Activated CD8-positive, alpha-beta memory T cell treated with anti-CD3 and anti-CD28 coated beads for 36 hours (primary cell): ENCODE measurements at places on chromosomes 1 and 21. TPM values are rescaled to one million over a fixed set of nuclear protein-coding genes. Genes with fewer than 3 reads are reported as not detected.

Gene SPRR2A
- not detected for total RNA-seq

Gene PPP1R15B
- total RNA-seq = 72.8 TPM

Gene FCRL1
- not detected for total RNA-seq

Gene SLC1A7
- not detected for total RNA-seq

Gene NPPB
- not detected for total RNA-seq

Gene OR2T33
- not detected for total RNA-seq

Gene UBXN11
- total RNA-seq = 27.6 TPM

Gene SEC16B
- not detected for total RNA-seq

Gene SPRR2D
- not detected for total RNA-seq

Gene KCNK1
- total RNA-seq = 0.27 TPM

Gene NTPCR
- total RNA-seq = 34.8 TPM

Gene GABRD
- total RNA-seq = not detected

Gene LINGO4
- total RNA-seq = 0.08 TPM

Gene FAM131C
- 0.19 TPM for total RNA-seq

Gene LRRC71
- total RNA-seq = not detected

Gene NUDT17
- 2.6 TPM for total RNA-seq

Gene MROH9
- not detected for total RNA-seq

Gene TENT5C
- total RNA-seq = 4.0 TPM

Gene DNM3
- 0.57 TPM for total RNA-seq

Gene SIK1
- 8.8 TPM for total RNA-seq

Gene PGLYRP3
- total RNA-seq = not detected

Gene OR2T29
- total RNA-seq = not detected

Gene MRPL24
- total RNA-seq = 122 TPM

Gene RGSL1
- not detected for total RNA-seq

Gene C1orf94
- total RNA-seq = not detected

Gene KCNT2
- not detected for total RNA-seq

Gene BECN2
- not detected for total RNA-seq

Gene CA14
- total RNA-seq = not detected

Gene S100A8
- total RNA-seq = not detected

Gene HPCAL4
- total RNA-seq = 0.75 TPM

Gene HRNR
- total RNA-seq = not detected

Gene ARHGAP30
- total RNA-seq = 149 TPM

Gene BGLAP
- 1.8 TPM for total RNA-seq

Gene SLC44A3
- not detected for total RNA-seq

Gene KRTCAP2
- 179 TPM for total RNA-seq
